ENCODE measurements at places on chromosomes 1 and 21.
A peak's percentile ranks its signal among the peaks of the same experiment; 100 is the strongest.

DNA sequence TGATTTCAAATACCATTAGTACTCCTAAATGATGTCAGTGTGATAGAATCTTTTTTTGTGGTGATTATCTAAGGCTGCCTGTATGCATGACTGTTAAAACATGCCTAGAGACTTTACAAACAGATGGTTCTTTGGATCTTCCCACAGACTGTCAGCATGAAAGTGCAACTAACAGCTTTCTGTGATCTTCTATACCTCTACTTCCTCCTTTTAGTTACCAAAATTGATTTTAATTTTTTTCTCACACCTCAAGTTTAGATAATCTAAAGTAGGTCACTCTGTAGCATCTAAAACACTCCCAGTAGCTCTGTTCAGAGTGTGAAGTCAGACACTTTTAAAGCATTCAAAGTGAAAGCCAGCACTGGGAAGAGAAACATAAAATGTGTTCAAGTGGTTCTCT lies 534.5 kb downstream of the PTPRC start:
- peak; percentile 87 for ATAC-seq

DNA sequence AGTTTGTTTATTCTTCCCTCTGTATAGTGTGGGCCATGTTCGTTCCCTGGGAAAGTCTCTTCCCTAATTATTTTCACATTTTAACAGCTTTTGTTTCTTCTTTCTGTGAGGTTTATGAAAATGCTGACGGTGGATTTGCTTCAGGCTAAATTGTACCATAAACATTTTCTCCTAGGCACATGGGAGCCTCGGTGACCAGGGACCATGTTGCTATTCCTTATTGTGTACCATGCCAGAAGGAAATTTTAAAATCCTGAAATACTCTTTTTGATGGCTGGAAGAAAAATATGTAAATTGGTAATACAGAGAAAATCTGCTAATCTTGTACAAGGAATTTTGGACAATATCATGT lies 230.1 kb upstream of the JUN start:
- no peak for ATAC-seq

- no peak for ATAC-seq
Observed at GRCh38 chr1:244060686-244061085, 9.6 kb downstream of the ZBTB18 start.

- no peak for ATAC-seq
Observed at GRCh38 chr1:61012341-61012761, 70.0 kb upstream of the NFIA start.

DNA sequence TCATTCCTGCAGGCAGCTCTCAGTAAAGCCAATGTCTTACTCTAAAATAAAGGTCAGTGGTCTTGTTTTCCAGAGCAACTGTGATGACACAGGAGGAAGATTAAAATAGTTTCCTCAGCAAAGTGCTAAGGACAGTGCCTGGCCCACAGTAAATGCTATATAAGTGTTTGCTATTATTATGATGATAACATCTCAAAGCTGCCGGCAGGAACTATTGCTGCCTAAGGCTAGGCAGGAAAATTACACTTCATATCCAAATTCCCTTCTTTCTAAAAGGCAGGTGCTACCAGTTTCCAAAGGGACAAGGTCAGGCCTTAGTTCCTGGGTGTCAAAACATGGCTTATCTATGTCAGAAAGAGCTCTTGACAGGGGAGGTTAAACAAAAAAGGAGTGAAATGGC lies 401.3 kb downstream of the HHAT start:
- ATAC-seq: no peak

DNA sequence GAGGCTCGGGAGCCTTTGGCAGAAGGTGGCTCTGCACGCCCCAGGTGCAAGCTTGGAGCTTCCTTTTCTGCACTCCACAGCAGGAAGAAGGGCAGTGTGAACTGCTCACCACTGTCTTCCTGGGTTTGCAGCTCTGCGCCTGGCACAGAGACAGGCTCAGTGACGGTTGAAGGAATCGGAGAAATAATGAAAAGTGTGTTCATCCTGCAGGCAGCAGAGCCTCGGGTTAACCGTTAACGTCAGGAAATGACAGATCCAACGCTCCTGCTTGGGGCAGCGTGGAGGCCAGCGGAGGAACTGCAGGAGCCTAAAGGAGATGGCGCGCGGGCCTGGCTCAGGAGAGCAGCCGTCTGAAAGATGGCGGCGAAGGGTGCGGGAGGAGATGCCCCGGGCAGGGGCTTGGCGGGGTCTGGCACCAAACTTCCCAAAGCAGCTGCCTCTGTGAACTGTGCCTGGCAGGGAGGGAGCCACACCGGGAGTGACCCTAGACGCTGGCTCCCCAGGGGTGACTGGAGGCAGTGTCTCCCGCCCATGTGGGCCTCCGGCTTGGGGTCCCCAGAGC lies 10.9 kb upstream of the SAMD11 start:
- ATAC-seq: peak; percentile 36

DNA sequence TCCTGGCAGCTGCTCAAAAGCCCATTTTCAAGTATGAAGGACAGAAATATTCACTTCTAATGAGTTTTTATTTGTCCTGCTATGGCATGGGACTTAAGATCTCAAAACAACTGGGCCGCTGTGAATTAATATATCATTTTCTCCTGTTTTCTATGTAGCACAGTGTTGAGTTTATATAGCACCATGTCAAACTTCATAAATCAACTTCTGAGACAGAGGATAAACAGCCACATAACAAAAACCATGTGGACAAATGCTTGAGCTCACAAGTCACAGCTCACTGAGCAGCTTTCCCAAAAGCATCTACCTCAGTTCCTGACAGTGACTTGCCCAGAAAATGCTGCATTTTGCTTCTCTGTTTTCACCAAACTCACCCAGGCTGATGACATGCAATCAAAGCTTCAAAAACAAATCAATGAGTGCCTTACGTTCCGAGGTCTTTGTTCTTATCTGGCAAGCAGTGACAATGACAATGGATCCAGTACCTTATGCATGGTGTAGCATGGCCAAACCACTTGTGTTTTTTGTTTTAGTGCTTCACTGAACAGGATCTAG lies 722.6 kb downstream of the LRRIQ3 start:
- no peak for ATAC-seq

DNA sequence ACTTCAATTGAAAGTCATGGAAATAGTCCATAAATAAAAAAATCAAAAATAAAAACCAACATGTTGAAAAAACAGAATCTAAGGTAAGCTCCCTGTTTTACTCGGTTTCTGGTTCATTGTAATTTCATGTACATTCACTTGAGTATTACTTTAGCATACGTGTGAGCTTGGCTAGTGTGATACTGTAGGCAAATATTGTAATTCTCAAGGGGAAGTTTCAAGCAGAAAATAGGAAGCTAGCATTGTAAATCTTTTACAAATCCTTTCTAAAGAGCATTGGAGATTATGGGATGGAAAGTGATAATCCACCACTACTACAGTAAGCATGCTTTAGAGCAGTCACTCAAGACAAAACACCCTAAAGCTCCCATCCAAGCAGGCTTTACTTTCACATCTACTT lies 3.3 kb upstream of the LPAR3 start:
- ATAC-seq: no peak

DNA sequence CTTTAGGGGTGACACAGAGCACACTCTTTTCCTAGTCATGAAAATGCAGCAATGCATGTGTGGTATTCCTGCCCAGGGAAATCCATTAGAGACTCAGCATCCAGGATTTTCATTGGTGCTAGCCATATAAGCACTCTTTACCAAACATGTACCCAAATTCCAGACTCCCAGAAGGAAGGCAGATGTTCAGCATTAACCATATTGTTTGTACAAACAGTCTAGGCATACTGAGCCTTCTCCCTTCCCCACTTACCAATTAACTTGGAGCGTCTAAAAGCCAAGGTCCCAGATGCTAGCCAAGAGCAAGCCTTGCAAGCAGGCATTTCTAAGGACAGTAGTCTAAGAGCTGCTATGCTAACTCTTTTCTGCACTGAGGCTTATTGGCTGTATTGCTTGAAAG lies 27.9 kb downstream of the ZBED6 start:
- no peak for ATAC-seq

DNA sequence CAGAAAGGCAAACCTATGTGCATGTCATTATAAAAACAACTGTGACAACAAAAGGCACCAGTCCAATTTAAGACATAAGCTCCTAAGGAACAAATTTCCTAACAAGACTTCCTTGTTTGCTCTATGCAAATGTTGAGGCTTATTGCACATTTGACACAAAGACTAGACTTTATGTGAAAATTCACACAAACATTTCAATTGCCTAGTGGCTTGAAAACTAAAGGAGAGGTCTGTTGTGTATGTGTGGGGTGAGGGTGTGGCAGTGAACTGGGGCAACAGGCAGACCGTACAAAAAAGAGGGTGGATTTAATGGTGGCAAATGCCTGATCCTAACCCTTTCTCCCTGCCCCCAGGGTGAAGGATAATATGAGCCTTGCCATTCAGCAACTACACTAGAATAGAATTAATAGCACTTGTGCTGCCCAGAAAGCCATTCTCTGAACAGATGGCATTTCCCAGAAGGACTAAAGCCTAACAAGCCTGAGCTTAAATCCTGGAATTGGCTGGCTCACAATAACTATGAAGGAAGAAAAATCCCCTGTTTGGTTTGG lies 73.9 kb downstream of the GLUL start:
- ATAC-seq: no peak

DNA sequence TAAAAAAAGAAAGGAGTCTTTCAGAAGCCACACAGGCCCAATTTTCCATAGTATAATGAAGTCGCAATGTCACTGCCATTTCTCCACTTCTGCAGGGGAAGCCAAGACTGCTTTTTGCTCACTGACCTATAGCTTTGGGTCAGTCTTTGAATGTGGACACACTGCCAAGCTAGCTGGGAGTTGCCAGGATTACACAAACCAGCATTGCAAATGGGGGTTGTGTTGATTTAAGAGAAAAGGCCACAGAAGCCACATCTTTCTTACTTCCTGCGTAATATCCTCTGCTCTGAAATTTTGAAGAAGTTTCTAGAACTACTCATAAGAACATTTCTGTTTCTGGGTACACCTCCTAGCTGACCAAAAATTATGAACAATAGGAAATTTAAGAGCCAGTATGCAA lies 45.8 kb upstream of the SAMSN1 start:
- peak; percentile 47 for ATAC-seq

- ATAC-seq: no peak
Observed at GRCh38 chr21:18499761-18500376, 96.3 kb upstream of the TMPRSS15 start.

GRCh38 chr1:116556289-116557006 lies 14.4 kb downstream of the CD58 start:
- ATAC-seq: peak; percentile 95

GRCh38 chr1:67307251-67308060 lies at the start of gene IL12RB2:
Gene IL12RB2 (plus strand): TSS chr1:67307873. CDS start chr1:67320369, 12,496 bp downstream.
- peak; percentile 67 for ATAC-seq

GRCh38 chr1:35324486-35324885 lies 56.0 kb downstream of the ZMYM4 start:
- no peak for ATAC-seq

DNA sequence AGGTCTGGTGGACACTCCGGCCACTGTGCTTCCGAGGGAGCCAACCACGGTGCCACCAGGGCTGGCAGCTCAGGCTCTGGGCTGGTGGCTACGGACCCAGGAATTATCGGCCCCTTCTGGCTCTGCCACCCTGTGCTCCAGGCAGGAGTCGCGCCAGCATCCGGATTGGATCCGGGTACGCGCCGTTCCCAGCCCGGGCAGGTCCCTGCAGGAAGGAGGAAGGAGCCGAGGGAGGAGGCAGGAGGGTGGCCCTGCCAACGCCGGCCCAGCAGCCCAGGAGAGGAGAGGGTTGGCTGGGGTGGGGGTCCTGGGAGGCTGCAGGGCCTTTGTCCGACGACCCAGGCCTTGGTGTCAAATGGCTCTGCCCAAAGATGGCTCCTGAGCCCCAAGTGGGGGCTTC lies 160.5 kb downstream of the CASZ1 start:
- ATAC-seq: no peak

DNA sequence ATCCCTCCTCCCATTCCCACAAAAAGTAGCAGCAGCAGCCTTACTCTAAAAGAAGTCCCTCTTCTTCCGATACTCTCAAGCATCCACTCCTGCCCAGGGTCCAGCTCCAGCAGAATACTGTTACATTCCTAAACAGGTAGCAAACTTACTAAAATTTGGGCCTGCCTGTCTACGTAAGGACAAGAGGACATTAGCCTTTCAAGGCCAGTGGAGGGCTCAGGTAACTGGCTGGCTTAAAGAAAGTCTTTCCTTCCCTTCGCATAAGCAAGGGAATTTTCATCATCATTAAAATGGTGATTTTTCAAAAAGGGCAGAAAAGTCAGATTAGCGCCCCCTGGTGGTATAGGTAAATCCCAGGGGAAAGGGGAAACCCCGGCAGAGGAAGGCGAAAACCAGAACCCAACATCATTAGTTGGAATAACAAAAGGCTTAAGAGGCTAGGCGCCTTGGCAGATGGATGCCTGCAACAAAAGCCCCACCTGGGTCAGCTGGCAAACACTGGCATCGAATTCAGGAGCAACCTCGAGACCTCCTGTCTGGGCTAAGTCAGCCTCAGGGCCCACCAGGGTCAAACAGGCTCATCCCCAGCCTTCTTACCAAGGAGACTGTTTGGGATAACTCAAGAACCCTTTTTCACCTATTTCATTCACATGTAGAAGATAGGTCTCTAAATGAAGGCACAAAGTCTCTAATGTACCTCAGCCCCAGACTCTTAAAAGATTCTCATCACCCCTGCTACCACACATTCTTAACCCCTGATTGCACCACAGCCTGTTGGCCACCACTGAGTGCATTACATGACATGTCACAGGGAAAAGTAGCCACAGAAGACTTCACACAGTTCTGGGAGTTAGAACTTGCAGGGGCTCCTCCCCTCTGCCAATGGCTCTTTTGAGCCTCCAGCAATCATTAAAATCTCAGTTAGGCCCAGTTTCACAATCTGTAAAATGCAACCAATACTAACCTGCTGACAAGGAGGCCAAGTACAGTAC lies 36.7 kb downstream of the ERI3 start:
- no peak for ATAC-seq

DNA sequence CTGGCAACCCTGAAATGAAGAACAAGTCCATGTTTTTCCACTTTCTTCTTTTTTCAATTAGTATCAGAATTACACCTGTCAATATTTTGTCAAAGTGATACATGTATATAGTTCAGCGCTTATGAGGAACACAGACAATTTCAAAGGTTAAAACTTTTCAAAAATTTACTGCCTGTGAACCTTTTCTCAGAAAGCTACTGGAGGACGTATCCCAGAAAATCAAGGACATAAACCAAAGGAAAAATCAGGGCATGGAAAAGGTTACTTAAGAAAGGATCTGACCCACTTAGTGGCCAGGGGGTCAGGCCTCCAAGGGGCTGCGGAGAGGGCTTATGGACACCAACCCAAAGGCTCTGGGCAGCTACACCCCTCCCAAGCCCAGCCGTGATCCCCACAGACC lies 81.1 kb upstream of the ACTRT2 start:
- ATAC-seq: no peak

DNA sequence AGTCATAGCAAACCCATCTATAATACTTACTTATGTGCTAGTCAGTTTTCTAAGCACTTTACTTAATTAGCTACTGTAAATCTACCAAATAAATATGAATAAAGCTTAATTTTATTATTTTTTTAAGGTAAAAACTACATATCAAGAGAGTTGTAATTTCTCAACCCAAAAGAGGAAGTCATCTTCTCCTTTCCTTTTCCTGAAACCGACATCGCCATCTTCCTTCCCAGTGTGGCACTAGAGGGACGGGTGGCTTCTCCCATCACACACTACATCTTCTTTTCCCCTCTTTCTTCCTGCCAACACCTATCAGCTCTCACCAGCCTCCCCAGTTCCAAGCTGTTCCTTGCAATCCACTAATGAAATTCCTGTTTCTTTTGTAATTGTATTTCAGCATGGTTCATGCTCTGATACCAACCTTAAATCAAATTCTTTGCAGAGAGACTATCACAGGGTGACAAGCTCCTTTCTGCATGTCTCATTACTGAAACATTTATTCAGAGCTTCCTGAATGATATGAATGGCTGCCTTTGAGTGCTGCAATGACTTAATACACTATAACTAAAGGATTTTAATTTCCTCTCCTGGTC lies 251.6 kb upstream of the FAM78B start:
- no peak for ATAC-seq

All from activated CD4-positive, CD25-positive, alpha-beta regulatory T cell treated with anti-CD3 and anti-CD28 coated beads, Interleukin-2, amount 50 U/mL, for 24 hours (primary cell).